Right renal cortex interstitium (tissue), 3 donors: ENCODE measurements at places on chromosomes 2 and 18. TPM values are rescaled to one million over a fixed set of nuclear protein-coding genes. Genes with fewer than 3 reads are reported as not detected.

GRCh38 chr2:18600255-18600613, 10.9 kb upstream of the NT5C1B start:
- no peak for DNase-seq

DNA sequence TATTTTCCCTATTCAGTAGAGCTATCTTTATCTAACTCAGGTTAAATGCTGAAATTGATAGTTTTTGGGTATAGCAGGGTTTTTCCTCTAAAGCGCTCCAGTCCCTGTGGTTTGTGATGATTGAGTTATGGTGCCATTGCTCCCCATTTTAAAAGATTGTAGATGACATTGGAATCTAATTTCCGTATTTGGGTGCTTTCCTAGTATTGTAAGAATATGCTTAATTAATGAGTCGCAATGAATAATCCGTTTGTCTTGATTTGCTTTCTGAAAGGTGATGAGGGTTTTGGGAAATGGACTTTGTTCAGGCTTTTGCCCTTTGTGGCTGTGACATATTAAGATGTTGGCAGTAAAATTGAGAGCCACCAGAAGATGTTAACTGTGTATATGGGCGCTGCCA, 3.9 kb downstream of the RPS7 start:
- DNase-seq, result no peak

Gene DNAJC5G
- 0.47 TPM for polyA plus RNA-seq

Gene MAP2
- polyA plus RNA-seq, result 30.5 TPM

Gene PRKAG3
- not detected for polyA plus RNA-seq

DNA sequence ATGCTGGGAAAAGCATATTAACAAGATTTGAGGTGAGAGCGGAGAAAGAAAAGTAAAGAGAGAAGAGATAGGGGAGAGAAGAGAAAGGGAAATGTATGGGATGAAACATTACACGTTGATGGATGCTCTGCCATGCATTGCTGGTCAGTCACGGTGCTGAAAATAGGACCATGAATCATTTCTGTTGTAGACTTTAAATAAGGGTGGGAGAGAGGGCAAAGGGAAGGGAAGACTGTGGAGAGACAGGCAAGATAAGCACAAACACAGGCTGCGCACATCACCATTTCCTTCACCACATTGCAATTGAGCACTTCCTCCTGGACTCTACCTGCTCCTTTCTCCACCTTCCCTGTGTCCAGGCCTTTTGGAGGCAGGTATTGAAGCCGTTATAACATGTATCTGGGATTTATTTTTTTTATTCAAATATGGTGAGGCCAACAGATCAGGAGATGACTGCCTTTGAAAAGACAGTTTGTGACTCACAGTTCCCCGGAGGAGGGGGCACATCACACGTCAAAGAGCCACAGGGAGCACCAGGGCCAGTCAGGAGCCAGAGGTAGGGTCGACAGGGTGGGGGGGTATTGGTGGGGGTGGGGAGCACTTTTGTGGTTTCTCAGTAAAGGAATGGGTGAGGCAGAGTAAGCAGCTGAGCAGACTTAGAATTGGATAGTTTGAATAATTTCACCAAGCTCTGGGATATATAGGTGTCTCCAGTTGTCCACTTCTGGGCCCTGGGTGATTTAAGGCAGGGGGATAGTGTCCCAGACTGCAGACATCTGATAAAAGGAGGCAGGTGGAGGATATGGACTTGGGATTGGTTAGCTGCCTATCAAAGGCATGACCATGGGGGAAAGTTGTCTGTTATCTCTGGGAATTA, 372.8 kb upstream of the ST6GAL2 start:
- DNase-seq, result no peak
